ENCODE measurements at places on chromosomes 2 and 18.

GRCh38 chr2:237259201-237259600, 154.8 kb downstream of the COL6A3 start:
- no peak for DNase-seq

GRCh38 chr2:51027968-51028367, 4.0 kb downstream of the NRXN1 start:
- no peak for DNase-seq

DNA sequence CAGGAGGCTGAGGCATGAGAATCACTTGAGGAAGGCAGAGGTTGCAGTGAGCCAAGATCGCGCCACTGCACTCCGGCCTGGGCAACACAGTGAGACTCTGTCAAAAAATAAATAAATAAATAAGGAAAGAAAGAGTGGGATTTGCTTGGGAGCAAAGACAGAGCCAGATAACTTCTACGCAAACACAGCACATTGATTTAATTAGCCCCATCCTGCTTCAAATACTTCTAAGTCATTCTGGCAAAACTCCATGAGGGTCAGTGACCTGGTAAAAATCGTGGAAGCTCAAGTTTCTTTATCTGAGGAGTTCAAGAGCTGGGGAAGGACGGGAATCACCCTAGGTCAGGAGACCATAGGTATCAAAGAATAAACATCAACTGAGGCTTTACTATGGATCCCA, 70.6 kb upstream of the TCF7L1 start:
- no peak for DNase-seq

- no peak for DNase-seq
Measured at GRCh38 chr2:22842205-22842869, 542.6 kb upstream of the KLHL29 start.

DNA sequence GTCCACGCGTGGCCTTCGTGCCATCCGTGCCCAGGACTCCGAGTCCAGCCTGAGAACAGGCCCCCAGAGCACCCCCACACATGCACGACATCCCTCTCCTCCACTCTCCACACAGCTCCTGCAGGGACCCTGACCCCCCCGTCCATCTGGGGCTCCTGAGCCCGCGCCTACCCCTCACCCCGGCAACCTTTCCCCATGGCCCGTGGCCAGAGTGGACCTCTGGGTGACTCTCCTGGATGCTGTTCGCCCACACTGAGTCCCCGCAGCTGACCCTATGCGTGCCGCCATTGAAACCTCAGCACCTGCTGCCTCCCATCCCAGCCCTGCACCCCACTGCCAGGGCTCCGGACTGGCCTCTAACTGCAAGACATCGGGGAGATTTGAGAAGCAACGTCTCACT, 132.0 kb upstream of the PXDN start:
- no peak for DNase-seq

DNA sequence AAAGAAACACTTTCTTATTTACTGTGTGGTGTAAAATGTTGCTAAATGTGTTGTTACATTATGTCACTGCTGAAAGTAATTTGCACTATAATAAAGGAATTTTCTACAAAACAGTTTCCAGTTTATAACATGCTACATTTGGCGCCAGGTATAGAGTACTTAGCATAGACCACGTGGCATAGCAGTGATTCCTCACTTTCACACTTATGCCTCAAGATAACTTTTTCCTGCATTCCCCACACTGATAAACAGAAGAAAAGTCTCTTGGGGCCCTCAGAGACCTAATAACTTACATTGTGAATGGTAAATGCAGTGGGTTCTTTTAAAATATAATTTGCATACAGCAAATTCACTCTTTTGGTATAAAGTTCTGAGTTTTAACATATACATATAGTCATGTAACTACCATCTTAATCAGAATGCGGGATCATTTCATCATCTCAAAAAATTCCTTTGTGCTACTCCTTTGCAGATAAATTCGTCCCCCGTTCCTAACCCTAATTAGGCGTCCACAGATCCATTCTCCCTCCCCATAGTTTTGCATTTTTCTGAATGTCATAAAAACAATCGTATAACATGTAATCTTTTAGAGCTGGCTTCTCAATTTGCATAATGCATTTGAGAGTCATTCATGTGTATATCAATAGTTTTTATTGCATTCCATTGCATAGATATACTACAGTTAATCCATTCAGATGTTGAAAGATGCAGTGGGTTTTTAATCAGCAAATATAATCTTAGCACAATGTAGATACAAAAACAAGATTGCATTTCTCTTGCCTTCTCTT, 7.5 kb downstream of the LGALSL start:
- no peak for DNase-seq

DNA sequence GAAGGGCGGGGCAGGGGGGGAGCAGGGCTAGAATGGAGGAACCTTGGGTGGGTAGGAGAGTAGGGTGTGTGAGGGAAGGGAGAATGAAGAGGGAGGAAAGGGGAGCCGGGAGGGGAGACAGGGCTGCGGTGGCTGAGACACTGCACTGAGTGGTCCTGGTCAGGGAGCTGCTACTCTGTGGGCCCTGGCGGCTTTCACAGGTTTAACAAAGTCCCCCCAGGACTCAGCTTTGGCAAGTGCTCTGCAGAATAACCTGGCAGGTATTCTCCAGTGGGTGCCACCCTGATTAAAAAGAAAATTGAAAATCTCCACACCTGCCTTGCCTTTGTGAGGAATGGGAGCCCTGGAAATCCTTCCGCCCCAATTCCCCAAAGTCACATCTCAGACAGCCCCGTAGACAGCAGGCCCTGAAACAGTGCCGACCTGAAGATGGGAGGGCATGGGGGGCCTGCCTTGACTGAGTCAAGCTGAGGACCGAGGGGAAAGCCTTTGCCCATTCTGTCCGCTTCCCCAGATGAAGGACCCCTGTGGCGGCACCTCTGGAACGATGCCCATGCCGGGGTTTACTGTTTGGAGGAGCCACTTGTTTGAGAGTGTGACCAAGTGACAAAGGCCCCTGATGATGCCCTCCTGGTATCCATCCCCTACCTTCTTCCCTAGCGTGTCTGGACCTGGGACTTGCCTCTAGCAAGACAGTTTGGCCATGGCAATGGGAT, 43.6 kb upstream of the OTOS start:
- DNase-seq: no peak

GRCh38 chr2:152655880-152656279, 61.4 kb downstream of the PRPF40A start:
- DNase-seq: no peak

- no peak for DNase-seq
Measured at GRCh38 chr2:171579481-171579880, 57.2 kb downstream of the CYBRD1 start.

- DNase-seq: no peak
Measured at GRCh38 chr2:152594022-152594766, 123.1 kb downstream of the PRPF40A start.

DNA sequence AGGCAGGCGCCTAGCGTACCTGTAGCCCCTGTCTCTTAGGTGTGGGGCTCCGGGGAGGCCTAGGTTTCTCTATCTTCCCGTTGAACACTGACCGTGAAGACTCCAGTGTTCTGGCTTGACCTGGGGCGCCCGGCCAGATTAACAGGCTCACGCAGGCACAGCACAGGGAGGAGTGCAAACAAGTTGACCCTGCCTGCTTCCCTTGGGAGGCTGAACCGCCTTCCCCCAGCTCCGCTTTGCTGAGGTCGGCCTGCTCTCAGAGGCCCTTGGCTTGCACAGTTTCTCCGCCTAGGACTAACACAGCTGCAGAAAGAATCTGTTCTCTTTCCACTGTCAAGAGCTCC, 567 bp downstream of the PCYOX1 start:
- no peak for DNase-seq

- DNase-seq: no peak
Measured at GRCh38 chr2:25411281-25411680, 69.6 kb upstream of the DNMT3A start.

- no peak for DNase-seq
Measured at GRCh38 chr2:22518641-22519040, 866.3 kb upstream of the KLHL29 start.

DNA sequence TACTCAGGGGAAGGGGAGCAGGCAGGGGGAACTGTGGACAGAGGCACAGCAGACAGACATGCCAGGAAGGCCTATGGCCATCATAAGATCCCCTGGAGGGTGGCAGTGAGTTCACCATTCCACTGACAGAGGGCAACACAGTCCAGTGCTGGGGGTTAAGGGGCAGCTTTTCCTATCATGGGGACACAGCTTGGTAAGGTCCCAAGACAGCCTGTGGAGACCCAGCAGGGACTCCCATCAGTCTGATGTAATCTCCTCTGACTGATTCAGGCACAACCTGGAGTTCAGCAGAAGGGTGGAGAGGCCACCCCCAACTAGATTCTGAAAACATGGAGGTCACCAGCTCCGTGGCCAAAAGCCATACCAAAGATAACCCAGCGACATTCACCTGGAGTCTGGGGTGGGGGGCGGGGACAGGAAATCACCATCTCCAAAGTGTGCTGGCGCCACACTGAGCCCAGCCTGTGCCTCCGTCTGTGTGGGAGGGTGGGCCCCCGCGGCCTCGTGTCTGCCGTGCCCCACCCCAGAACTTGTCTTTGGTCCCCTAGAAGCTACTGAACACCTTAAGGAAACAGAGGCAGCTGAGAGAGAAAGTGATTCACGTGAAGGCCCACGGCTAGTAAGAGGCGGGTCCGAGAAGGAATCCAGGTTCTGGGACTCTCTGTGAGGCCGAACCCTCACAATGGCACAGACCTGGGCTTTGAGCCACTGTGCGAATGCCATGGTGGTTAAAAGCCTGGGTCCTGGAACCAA, 28.6 kb downstream of the DNMT3A start:
- no peak for DNase-seq

GRCh38 chr2:29700560-29700959, 220.8 kb downstream of the ALK start:
- peak; percentile 33 for DNase-seq

GRCh38 chr2:151344906-151345305, 12.5 kb upstream of the TNFAIP6 start:
- DNase-seq: no peak

DNA sequence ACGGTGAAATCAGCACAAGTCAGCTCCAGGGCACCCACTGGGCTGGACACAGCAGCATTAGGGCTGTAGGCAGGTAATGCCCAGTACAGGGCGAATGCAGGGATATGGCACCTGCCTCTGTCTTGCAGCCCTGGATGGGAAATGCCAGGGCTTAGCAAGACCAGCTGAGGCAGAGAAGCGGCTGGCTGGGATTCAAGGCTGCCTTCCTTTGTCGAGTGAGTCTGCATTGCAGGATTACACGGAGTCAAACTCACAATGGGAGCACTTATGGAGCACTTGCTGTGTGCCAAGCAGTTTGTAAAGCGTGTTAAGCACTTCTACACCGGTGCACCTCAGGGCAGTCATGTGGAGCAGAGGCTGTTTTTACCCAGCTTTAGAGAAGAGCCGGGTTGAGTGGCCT, 87.3 kb upstream of the HDAC4 start:
- DNase-seq: no peak

GRCh38 chr2:72722492-72723070, 103.3 kb downstream of the EXOC6B start:
- peak; percentile 72 for DNase-seq

DNA sequence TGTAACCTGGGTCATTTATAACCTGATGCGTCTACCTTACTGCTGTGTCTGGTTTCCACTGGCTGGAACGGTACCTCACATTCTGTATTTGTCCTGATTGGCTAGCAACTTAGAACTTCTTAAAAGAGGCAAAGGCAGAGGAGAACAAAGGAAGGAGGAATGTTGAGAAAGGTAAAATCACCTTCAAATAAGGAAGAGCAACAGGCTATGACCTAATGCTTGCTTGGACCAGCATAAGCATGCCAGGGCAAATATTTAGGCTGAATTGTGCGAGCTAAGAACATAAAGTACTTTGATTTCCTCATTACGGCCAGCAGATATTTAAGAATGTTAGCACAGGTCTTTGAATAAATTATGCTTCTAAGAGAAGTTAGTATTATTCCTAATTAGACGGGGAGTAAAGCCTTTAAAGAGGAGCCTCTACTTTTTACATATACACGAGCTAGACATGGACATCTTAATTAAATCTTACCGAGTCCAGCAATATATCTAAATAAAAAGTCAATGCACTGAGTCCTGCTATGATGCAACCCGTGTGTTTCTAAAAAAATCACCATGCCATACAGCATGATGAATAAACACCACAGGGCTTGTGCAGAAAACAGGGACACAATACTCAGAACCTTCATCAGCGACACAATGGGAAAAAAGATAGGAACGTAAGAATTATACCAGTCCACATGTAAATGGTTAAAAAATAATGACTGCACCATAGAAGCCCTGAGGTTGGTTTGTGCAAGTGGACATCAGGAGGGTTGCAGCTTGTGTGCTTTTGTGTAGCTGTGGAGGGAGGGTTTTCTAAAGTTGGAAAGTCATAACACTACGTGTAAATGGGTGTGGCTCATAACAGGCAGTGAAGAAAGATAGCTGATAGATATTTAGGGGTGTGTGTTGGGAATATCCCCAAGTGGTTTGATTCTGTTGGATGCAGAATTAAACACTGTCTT, 14.2 kb downstream of the SEPTIN2 start:
- DNase-seq: no peak

- no peak for DNase-seq
Measured at GRCh38 chr2:28997847-28998735, 17.0 kb downstream of the TOGARAM2 start.

GRCh38 chr2:17476064-17476463, 42.2 kb downstream of the RAD51AP2 start:
- DNase-seq: no peak

GRCh38 chr2:102932501-102932900, 170.7 kb downstream of the TMEM182 start:
- peak; percentile 50 for DNase-seq

- DNase-seq: no peak
Measured at GRCh38 chr2:29799628-29800027, 121.8 kb downstream of the ALK start.

GRCh38 chr2:121076885-121077549, 208.0 kb downstream of the TFCP2L1 start:
- DNase-seq: peak; percentile 60

- peak; percentile 64 for DNase-seq
Measured at GRCh38 chr2:33412920-33413319, 63.5 kb upstream of the RASGRP3 start.

DNA sequence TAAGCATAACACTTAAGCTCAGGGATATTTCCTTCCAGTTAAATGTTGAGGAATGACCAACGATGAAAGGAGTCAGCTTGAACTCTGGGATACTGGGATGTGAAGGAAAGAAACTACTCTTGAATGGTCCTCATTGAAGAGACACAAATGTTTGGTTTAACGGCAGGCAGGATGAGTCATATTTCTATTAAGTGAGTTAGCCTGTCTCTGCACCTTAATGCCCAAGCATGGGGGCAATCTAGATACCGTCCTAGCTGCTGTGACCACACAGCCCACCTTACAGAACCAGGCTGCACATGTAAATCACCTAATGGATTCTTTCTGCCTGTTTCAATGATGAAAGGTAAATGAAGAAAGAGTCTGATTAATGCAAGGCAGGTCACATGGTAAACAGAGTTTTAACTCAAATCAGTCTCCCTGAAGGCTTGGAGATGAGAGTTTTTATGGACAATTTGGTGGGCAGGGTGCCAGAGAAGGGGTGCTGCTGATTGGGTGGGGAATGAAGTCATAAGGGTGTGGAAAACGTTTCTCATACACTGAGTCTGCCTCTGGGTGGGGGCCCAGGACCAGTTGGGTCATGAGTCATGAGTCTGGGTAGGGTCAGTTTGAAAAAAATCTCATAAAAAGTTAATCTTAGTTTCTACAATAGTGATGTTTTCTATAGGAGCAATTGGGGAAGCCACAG, 144.6 kb upstream of the MMADHC start:
- DNase-seq: no peak
